ENCODE measurements at places on chromosomes 4 and X.
A peak's percentile ranks its signal among the peaks of the same experiment; 100 is the strongest.

DNA sequence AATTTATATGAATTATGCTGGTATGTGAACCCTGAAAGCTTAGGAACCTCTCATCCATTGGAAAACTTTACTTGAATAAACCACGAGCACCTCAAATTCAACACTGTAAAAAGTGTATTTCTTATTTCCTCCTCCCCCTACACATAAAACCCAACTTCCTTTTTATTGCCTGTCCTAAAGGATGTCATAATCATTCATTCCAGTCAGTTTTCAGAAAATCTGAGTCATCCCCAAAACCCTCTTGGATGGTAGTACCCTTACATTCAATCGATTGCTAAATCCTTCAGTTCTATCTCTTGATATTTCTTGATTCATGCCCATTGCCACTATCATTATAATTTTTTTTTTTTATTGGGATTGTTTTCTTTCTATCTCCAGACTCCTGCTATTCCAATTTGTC, 91.1 kb upstream of the ATP8A1 start:
- no peak for DNase-seq

DNA sequence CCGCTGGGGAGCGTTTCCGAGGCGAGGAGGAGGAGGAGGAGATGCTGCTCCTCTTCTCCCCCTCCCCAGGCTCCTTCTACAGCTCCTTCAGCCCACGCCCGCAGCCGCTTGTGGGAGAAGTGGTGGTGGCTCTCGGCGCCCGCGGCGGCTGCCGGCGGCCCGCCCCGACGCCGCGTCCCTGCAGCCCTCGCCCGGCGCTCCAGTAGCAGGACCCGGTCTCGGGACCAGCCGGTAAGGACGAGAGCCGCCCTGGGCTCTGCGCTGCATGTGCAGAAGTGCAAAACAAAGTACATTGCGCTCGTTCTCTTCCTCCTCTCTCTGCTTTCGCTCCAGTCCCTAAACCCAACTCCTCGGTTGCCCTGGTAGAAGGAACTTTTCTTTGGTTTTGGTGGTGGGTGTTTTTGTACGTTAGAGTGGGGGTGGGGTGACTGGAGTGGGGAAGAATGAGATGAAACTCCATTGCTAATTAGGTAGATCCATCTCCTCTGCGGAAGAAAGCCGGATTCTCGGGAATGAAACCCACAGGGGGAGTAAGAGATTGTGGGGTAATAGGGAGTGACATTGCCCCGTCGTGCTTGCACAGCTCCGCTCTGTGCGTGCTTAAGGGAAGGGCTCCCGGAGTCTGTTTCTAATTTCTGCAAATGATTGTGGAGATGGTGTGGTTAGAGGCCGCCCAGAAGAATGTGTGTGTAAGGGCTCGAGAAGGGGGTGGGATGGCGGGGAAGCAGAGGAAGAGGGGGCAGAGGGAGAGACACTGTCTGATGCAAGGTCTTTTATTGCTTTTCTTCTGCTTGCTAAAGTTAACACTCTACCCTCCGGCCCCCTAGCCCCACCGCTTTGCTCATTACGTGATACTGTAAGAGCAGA, 677 bp downstream of the PTPN13 start:
- DNase-seq, result peak; percentile 71

- no peak for DNase-seq
These were observed 162.2 kb upstream of the GPR101 start for GRCh38 chrX:137195991-137196390.

- DNase-seq, result no peak
These were observed 1920.6 kb downstream of the ARAP2 start for GRCh38 chr4:34323549-34324320.
